CD4-positive, CD25-positive, alpha-beta regulatory T cell (primary cell): ENCODE measurements at places on chromosomes 2 and 18.

DNA sequence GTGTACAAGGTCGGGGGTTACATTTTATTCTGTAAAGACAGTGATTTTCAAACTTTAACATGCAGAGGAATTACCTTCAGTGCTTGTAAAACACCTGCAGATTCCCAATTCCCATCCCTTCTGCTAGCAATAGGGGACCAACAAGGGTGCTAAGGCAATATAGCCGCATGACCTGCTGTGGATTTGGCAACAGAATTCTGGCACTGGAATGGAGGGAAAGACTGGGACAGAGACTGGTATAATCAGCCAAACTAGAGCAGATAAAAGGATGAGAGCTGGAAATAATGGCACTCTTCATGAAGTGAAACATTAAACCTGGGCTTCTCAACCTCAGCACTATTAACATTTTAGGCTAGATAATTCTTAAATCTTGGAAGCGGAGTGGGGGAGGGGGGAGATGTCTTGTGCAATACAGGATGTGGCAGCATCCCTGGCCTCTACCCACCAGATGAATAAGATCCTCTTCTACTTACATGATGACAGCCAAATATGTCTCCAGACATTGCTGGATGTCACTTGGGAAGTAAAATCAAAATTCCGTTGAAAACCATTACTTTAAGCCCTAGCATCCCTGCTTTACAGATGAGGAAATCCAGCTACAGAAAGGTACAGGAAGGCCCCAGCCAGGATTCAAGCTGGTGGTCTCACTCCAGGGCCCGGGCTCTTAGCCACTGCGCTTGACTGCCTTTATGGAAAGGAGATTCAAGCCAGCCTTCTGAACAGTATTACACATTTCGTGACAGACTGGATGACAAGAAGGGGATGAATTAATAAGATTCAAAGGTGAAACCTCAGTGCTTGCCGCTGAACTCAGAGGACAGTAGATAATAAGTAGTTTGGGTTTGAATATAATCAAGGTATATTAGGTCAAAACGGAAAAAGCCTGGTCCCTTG, 1.7 kb downstream of the EVA1A start:
- no peak for DNase-seq

DNA sequence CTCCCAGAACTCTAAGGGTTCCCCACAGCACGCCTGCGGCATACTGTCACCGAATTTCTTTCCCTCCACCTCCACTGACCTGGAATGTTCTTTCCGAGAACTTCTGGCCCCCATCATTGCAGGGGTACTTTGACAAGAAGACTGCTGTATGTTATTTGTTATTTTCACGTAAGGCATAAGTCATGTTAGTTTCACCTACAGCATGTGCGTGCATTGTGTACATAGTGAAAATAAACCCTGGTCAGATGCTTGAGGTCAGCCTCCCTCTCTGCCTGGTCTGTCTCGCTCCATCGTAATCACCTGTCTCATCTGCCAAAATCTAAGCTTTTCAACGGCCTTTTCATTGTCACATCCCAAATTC, 4.1 kb downstream of the ABCG8 start:
- no peak for DNase-seq

DNA sequence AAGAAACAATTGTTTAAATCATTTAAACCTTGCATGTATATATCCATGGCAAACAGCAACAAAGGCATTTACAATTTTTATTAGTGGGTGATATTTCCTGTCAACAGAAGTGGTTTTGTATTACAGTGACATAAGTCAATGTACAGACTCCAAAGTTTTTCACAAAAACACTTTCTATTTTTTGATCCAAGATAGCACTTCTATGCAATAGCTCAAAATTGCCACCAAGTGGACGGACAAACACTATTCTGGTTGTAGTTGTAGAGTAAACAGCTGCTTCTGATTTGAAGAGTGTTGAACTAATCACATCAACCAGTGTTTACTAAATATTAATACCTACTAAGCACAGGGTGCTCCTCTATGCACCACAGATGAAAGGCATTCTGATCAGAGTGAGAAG, 421.4 kb downstream of the NCKAP5 start:
- DNase-seq, result no peak

DNA sequence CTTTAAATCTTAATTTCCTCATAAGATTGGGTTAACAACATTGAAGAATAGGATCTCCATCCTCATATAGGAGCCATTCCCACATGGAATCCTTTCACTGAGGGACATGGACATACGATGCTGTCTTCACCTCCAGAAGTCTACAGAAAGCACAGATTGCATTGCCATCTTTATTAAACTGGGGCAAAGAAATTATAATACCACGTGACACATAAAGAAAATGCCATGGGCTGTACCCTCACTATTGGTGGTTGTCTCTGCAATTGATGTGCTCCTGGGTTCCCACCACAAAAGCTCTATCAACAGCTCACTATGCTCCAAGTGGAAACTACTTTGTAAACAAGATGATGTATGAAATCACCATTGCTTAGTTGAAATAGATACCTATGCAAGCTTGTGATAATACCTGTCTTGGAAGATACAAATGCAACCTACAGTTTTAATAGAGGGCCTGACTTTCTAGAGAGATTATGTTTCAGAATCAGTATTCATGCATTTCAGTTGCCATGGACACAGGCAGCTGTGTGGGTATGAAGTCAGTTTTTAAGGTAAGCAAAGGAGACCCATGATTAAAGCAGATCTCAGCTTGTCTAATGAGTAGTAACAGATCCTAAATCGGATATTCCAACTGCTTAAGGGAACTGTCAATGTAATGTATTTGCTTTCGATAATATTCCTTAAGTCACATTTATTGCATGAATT, 337.0 kb downstream of the RAD51AP2 start:
- no peak for DNase-seq

- no peak for DNase-seq
Measured at GRCh38 chr2:29114586-29114945, 649 bp upstream of the CLIP4 start.

- no peak for DNase-seq
Measured at GRCh38 chr2:70360661-70361270, 58.9 kb upstream of the FAM136A start.

- no peak for DNase-seq
Measured at GRCh38 chr2:234795272-234795920, 156.4 kb upstream of the SH3BP4 start.

- DNase-seq, result no peak
Measured at GRCh38 chr2:212078103-212078502, 460.5 kb downstream of the ERBB4 start.

DNA sequence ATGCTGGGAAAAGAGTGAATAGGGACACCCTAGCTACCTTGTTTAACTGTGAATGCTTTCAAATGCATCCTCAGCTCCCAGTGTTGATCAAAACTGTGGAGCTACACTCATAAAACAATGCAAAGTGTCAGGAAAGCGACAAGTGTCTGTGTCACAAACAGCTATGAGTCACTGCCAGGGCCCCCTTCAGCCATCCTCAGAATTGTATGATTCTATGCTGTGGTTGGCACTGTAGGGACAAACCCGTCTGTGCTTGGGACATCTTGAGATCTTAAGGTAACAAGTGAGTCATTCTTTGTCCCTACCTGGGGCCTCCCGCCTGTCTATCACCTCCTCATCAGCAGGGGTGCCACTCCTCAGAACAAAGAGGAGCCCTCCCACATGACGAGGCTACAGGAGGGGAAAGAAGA, 42.4 kb downstream of the KLF7 start:
- no peak for DNase-seq

DNA sequence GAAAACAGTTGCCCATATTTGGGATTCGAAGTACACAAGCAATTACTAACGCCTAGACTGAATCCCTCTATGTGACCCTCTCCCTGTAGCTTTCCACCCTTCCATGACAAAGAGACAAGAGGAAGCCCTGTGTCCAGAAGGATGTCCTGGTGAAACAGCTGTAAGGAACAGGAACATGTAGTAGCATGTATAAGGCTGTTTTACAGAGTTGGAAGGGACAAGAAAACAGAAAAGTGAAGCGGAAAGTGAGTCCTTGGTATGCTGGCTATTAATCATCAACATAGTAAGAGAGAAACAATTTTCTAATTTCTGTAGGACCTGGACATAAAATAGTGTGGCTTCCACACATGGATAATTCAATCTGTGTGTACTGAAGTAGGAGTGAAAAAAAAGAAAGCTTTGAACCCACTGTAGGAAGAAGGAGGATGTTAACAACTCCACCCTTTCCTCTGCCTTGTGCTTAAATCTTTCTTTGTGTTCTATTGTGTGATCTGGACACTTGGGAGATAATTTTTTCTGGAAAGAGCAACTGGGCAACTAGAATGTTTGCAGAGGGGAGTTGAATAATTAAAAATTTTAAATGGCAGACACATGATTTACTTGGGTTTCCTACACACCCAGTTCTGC, 162.3 kb upstream of the ZSWIM2 start:
- DNase-seq, result no peak

DNA sequence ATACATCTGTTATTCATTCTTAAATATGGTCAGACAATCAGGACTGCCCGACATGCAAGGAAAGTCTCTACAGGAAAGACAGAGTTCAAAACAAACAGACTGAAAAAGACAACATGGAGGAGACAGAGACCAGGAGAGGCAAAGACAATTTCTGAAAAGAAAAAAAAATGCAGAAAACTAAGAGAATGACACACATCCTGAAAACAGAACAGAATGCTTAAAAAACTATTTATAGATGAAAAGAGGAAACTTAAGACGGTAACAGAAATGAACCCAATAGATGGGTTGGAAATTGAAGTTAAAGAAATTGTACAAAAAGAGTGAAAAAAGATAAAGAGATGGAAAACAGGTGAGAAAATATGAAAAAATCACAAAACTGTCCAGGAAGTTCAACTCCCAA, 95.7 kb downstream of the BCL2 start:
- no peak for DNase-seq

GRCh38 chr18:33577685-33578517, at the start of gene ASXL3:
ASXL3 (plus strand) TSS chr18:33578219; CDS start chr18:33578632, 413 bp downstream.
- DNase-seq, result no peak

GRCh38 chr2:5915881-5916310, 223.7 kb downstream of the SOX11 start:
- no peak for DNase-seq

DNA sequence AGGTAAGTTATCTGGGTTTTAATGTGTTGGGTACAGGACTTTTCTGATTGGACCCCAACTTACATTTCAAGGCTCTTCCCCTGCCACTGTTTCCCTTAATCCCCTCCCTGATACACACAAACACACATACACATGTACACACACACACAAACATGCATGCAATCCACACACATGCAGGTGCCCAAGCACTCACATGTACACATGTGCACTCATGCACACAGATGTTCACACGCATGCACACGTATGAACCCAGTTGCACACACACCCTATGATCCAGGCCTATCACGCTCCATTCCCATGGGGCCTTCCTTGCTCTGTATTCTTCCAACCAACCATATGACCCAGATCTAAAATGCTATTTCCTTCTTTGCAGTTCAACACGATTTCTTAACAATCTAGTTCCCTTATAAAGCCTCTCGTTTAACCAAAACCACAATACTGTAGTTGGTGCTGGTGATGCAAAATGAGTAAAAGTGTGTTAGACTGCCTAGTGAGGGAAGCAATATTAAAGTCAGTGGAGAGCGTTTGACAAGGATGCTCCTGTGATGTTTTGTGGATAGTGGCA, 11.1 kb downstream of the SERPINB8 start:
- no peak for DNase-seq

- DNase-seq, result no peak
Measured at GRCh38 chr2:189446780-189447179, 5.5 kb downstream of the WDR75 start.

GRCh38 chr2:28102455-28102874, 211.9 kb downstream of the BABAM2 start:
- DNase-seq, result no peak

DNA sequence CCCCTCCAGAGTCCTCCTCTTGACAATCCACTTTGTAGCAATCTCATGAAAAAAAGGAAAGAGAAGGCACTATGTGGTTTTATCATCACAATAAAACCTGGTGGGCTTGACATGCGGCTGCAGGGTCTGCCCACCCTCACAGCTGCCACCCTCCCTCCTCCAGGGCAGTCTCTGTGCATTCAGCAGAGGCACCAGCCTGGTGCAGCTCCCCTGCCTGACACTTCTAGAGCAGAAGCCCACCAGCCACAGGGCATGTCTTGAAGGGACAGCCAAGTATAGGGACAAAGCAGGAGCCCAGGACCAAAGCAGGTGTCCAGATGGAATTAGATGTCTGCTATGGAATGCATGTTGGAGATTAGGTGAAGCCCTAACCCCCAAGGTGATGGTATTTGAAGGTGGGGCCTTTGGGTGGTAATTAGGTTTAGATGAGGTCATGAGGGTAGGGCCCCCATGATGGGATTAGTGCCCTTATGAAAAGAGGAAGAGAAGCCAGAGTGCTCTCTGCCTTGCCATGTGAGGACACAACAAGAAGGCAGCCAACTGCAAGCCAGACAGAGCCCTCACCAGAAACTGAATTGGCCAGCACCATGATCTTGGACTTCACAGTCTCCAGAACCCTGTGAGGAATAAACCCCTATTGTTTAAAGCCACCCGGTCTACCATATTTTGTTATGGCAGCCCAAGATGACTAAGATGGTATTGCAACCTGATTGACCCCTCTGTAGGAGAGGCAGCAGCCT, 86.9 kb downstream of the MCFD2 start:
- no peak for DNase-seq

GRCh38 chr2:33222309-33222708, 254.1 kb upstream of the RASGRP3 start:
- DNase-seq, result no peak

- no peak for DNase-seq
Measured at GRCh38 chr2:46686811-46687210, 207.4 kb downstream of the TMEM247 start.

- no peak for DNase-seq
Measured at GRCh38 chr2:10412380-10412779, 35.7 kb downstream of the ODC1 start.

DNA sequence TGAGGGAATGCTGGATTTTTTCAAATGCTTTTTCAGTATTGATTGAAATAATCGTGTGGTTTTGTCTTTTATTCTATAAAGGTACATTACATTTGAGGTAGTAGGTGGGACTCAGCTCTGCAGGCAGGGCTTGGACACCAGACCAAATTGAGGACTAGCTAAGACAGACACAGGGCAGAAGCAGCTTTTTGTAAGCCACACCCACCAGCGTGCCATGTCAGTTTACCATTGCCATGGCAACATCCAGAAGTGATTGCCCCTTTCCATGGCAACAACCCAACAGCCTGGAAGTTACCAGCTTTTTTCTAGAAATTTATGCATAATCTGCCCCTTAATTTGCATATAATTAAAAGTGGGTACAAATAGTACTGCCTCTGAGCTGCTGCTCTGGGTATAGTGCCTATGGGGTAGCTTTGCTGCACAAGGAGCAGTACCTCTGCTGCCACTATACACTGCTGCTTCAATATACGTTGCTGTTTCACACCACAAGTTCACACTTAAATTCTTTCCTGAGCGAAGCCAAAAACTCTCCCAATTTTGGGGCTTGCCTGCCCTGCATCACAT, 23.6 kb upstream of the VWA3B start:
- DNase-seq, result no peak

- DNase-seq, result no peak
Measured at GRCh38 chr2:107992069-107992468, 5.7 kb downstream of the SLC5A7 start.

- DNase-seq, result no peak
Measured at GRCh38 chr18:48290162-48290926, 118.8 kb downstream of the ZBTB7C start.
